ENCODE measurements at places on chromosomes 6 and 20.

- DNase-seq, result no peak
Observed at GRCh38 chr20:45510242-45510862, 5.1 kb downstream of the SPINT3 start.

- DNase-seq, result no peak
Observed at GRCh38 chr6:101486124-101486523, 92.6 kb downstream of the GRIK2 start.

GRCh38 chr6:154593122-154593521, 82.6 kb upstream of the CNKSR3 start:
- DNase-seq, result no peak

- DNase-seq, result no peak
Observed at GRCh38 chr6:31627690-31628287, 7.3 kb downstream of the PRRC2A start.

DNA sequence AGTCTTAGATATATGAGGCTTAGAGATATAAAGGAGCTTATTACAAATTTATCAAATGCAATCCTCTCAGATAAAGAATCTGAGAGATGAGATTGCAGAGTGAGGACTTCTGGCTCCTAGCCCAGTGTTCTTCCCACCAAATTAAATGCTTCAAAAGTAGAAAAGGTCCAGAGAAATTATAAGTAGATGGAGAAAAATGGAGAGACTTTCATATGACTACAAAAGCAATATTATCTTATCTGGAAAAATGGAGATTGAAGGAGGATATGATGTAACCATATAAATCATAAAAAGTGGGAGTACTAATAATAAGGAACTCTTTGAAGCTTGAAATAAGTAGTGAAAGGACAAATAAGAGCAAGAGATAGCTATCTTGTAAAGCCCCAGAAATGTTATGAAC, 2.8 kb downstream of the KCTD20 start:
- no peak for DNase-seq

GRCh38 chr6:24990236-24990845, 54.6 kb upstream of the RIPOR2 start:
- no peak for DNase-seq
